ENCODE measurements at places on chromosomes 1 and 21. TPM values are rescaled to one million over a fixed set of nuclear protein-coding genes. Genes with fewer than 3 reads are reported as not detected.
A peak's percentile ranks its signal among the peaks of the same experiment; 100 is the strongest.

- no peak for DNase-seq
Measured at GRCh38 chr1:24968941-24969585, 39.0 kb upstream of the RUNX3 start.

- DNase-seq = no peak
Measured at GRCh38 chr1:114468710-114469468, 42.1 kb downstream of the TRIM33 start.

The NSL1 gene
- total RNA-seq = 27.0 TPM

The VANGL2 gene
- total RNA-seq = not detected

- DNase-seq = no peak
Measured at GRCh38 chr1:86478416-86479156, 9.9 kb downstream of the CLCA1 start.

GRCh38 chr21:41932576-41933312 is 21.1 kb downstream of the C2CD2 start:
- DNase-seq = peak; percentile 60

The CLCNKB gene
- not detected for total RNA-seq

DNA sequence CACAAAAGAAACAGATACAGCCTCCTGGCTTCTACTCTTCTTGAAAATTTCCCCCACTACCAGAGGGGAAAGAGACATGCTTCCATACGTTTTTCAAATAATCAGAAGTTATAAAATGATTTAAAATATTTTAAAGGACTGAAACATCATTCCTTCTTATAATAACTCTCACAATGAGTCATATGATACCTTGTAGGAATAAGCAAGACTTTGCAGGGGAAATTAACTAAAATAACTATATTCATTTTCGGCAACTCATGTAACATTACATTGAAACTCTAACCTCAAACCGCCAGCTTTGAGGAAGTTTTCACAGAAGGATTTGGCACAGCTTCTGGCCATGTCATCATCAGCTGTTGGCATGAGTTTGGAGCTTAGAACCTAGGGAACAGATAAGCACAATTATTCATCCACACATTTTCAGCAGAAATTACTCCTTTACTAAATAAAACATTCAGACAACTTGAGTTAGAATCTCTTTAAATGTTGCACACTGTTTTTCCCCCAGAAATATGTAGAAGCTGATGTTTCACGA is 85.9 kb downstream of the USP24 start:
- peak; percentile 44 for DNase-seq

- no peak for DNase-seq
Measured at GRCh38 chr1:3233551-3233950, 164.5 kb downstream of the PRDM16 start.

- peak; percentile 80 for DNase-seq
Measured at GRCh38 chr1:203306089-203306964, 1.0 kb downstream of the BTG2 start.

- no peak for DNase-seq
Measured at GRCh38 chr1:244659694-244660093, 6.8 kb downstream of the DESI2 start.

GRCh38 chr1:225977937-225978748 is 21.0 kb downstream of the SDE2 start:
- DNase-seq = no peak

The UBXN10 gene
- not detected for total RNA-seq

The FAM3B gene
- total RNA-seq = not detected

GRCh38 chr1:117929343-117930172 is at the start of the genes GDAP2 and WDR3:
Gene GDAP2, minus strand, starts transcription at chr1:117929621. Its CDS starts 9,264 bp downstream, at chr1:117920357.
Gene WDR3, plus strand, starts transcription at chr1:117929739. Its CDS starts 3,581 bp downstream, at chr1:117933320.
- DNase-seq = peak; percentile 96

The SFN gene
- total RNA-seq = 0.19 TPM

DNA sequence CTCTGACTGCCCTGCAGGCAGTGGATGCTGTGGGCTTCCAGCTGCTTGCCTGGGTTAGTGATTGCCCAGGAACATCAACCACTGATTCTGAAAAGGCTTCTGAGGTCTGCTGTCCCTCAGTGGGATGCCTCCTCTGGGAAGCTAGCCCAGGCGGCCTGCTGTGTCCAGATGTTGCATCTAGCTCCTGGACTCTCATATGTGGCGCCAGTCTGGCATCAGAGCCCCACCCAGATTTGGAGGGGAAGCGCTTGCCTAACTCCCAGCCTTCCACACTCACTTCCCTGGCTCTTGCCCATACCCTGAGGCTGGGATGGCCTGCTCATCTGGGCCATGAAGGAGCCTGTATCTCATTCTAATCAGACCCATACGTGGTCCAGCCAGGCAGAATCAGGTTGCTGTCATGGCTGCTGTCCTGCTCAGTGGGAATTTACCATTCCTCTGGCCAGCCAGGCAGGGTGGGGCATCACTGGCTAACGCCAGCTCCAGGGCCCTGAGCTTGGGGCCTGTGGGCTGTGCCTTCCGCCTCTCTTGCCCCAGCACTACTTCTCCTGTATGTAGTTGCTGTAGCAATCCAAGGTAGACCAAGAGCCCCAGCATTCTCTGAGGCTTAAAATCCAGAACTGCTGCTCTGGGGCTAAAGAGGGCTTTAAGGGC is 4.1 kb downstream of the CSF1 start:
- peak; percentile 66 for DNase-seq

DNA sequence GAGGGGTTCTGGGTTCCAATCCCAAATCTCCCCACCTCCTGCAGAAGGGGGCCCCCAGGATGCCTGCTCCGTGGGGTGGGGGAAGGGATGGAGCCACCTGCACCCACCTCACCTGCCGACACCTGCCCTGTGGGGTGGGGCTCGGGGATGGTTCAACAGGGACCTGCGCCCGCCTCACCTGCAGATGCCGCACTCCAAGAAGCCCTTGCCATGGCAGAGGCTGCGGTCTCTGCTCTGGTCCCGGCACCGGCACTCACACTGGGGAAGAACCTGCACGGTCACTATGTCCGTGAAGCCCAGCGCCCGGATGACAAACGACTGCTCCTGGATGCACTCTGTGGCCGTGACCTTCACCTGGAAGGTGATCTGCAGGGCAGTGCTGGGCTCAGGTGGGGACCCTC is 18.1 kb upstream of the PTTG1IP start:
- no peak for DNase-seq

DNA sequence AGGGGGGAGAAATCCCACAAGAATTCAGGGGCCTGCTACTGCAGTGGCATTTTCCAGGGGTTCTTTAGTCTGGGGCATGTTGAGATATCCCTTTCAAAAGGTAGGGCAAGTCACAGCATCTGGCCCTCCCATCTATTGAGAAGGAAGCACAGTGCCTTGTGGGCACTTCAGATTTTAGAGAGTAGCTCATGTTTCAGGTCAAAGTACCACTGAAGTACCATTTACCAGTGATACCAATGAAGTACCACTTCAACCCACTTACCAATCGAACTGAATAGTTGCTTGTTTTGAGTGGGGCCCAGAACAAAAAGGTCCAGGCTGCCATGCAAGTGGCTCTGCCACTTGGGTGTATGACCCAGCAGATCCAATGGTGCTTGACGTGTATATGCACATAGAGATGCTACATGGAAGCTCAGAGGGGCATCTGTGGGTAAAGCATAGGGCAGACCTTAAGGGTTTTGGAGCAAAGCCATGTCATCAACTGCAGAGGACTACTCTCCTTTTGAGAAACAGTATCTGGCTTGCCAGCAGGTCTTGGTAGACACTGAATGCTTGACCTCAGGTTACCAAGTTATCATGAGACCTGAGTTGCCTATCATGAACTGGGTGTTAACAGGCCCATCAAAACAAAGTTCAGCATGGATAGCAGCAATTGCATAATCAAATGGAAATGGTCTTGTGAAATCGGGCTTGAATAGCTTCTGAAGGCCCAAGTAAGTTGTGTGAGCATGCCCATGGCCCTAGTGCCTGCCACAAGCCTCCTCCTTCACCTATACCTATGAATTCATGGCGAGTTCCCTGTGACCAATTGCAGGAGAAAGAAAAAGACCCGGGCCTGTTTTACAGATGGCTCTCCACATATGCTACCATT is 23.5 kb downstream of the PLA2G2D start:
- DNase-seq = no peak

- DNase-seq = no peak
Measured at GRCh38 chr1:10630661-10631120, 155.9 kb downstream of the PEX14 start.

The CFHR4 gene
- total RNA-seq = not detected
